ENCODE measurements at places on chromosomes 1 and 21.

GRCh38 chr1:109873278-109874175, 37.1 kb upstream of the CSF1 start:
- DNase-seq = no peak

GRCh38 chr1:164759144-164759920, 200.3 kb downstream of the PBX1 start:
- DNase-seq = no peak

- DNase-seq = no peak
Measured at GRCh38 chr1:169326261-169326955, 41.2 kb downstream of the NME7 start.

DNA sequence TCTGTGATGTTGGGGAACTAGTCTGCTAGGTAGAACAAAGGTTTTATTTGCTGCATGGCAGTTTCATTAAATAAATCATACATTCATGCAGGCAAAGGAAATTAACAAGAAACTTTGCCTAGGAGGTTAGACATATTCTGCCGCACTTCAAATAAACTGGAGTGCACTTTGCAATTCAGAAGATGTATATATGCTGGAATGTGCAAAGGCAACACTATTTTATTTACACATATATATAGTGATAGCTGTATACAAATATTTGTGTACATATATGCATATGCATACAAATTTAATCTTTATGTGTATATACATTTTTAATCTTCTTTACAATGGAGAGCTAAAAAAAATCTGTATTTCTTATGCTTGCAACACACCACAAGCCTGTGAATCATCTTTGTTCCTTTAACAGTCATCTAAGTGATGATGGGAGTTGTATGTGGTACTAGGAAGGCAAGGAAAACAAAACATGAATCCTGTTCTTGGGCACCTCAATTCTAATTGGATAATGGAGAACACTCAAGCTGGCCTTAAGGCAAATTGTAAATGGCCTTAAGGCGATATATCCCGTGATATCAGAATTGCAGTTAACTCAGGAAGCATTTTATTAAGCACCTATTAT, 605.8 kb upstream of the CAMK1G start:
- no peak for DNase-seq

- DNase-seq = no peak
Measured at GRCh38 chr1:117089996-117090395, 29.9 kb downstream of the TTF2 start.

GRCh38 chr1:94651076-94651475, 109.5 kb upstream of the F3 start:
- DNase-seq = no peak

GRCh38 chr1:208100906-208101305, 143.3 kb downstream of the PLXNA2 start:
- no peak for DNase-seq

DNA sequence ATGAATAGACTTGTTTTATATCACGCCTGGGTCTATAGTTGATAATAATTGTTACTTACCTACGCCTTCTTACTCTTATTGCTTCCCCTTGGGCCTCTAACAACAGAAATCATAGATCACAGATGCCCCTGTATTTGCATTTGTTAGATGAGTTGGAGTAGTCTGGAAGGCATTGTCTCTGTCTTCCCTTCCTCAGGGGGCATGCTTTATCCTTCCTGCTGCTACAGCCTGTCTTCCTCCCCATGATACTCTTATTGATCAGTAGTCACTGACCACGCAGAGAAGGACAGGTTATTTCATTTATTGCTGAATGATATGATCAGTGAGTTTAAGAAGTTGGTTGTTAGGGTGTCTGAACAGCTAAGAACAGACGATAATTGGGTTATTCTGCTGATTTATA, 98.4 kb downstream of the DNM3 start:
- no peak for DNase-seq

DNA sequence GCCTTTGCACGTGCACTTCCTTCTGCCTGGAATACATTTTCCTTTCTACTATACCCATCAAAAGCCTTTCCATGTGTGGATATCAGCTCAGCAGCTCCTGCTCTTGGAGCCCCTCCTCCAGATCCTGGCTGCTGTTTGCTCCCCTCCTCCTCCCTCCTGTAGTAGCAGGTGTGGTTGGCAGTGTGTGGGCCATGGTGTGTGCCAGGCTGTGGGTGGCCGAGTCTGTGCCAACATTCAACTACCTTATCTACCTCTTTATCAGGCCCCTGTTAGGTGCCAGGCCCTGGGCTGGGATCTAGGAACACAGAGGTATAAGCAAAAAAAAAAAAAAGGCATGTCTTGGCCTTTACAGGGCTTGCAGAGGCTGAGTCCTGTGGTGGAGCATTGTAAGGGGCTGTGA, 180.6 kb upstream of the JUN start:
- DNase-seq = no peak

DNA sequence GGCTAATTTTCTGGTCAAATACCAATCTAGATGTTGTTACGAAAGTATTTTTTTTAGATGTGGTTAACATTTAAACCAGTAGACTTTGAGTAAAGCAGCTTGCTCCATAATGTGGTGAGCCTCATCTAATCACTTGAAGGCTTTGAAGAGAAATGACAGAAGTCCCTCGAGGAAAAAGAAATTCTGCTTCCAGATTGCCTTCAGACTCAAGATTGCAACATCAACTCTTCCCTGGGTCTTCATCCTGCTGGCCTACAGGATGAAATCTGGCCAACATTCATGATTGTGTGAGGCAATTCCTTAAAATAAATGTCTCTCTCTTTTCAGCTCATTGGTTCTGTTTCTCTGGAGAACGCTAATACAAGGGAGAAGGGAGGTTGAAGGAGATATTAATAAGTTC, 32.5 kb upstream of the SSX2IP start:
- no peak for DNase-seq

DNA sequence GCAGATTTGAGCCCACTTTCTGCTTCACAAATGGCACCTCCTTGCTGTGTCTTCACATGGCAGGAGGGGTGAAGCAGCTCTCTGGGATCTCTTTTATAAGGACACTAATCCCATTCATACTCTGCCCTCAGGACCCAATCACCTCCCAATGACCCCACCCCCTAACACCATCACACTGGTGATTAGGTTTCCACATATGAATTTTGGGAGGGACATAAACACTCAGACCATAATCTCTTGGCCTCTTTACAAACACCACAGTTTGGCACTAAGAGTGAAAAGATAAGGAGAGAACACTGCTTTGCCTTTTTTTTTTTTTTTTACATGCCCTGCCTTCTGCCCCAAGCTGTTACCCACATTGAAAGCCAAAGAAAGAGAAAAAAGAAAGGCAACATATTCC, 166.2 kb upstream of the NFIA start:
- no peak for DNase-seq

- no peak for DNase-seq
Measured at GRCh38 chr1:221200464-221200863, 321.2 kb downstream of the HLX start.

DNA sequence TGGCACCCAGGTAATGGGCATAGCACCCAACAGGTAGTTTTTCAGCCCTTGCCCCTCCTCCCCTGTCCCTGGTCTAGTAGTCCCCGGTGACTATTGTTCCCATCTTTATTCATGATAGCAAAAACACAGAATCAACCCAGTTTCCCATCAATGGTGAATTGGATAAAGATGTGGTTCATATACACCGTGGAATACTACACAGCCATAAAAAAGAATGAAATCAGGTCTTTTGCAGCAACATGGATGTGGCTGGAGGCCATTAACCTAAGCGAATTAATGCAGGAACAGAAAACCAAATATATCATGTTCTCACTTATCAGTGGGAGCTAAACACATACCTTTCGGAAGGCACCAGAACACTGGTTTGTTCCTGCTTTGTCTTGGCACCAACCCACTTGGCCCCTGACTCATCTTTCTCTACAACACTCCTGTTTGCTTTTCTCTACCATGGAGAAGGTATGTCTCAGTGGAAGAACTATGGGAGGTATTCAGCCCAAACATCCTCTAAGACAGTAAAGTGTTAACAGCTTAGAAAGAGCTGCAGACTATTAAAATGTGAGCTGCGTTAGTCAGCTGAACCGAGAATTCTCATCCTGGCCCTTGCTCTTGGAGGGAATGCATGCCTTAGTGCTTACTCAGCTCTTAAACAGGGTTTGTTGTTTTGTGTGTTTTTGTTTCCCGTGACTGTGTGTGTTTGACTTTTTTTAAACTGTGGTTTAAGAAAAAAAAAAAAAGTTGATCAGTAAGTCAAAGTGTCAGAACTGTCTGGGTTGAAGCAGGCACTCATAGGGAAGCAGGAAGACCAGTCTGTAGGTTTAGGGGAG, 203.0 kb downstream of the TOMM20 start:
- no peak for DNase-seq

GRCh38 chr1:107523061-107523460, 382.2 kb downstream of the NTNG1 start:
- DNase-seq = no peak

DNA sequence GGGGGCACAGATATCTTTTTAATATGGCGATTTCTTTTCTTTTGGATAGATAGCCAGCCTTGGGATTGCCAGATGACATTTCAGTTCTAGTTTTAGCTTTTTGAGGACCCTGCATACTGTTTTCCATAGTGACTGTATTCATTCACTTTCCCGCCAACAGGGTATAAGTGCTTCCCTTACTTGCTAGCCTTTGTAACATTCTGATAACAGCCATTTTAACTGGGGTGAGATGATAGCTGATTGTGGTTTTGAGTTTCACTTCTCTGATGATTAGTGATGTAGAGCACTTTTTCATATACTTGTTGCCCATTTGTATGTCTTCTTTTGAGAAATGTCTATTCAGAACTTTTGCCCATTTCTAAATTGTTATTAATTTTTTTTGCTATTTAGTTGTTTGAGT, 151.9 kb downstream of the NTPCR start:
- no peak for DNase-seq

DNA sequence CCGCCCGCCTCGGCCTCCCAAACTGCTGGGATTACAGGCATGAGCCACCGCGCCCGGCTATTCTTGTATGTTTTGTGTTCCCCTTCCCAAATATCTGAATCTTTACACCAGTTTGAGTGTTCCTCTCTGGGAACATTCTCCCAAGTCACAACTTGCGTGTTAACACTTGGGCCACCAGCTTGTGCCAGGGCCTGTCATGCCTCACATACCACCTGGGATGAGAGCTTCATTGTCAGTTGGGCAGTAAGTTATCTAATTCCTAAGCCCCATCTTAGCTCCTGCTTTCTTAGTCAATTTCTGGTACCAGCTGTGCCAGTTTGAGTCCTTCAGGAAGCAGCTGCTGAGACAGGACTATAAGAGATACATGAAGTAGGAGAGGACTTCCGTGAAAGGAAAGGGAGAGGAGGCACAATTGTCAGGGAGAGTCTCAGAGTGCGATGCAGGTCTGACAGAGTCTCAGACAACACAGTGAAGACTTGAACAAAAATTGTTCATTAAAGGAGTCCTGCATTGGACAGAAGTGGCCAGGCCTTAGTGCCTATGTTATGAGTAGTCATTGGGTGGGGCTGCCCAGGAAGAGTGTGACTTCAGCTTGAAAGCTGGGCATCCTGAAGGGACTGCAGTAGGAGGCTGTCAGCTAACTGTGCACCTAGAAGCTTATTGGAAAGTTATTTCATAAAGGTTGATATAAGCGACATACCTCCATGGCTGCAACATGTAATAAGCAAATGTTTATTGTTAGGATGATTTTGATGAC, 17.3 kb downstream of the ZFYVE9 start:
- DNase-seq = no peak

- no peak for DNase-seq
Measured at GRCh38 chr1:177464686-177465085, 293.9 kb downstream of the BRINP2 start.

GRCh38 chr1:21623410-21623961, 45.7 kb downstream of the RAP1GAP start:
- DNase-seq = no peak
